HFF-Myc (cell line): ENCODE measurements at places on chromosomes 12 and 14.

- DNase-seq: no peak
These were observed 9.2 kb upstream of the ADAM21 start for GRCh38 chr14:70442750-70443149.

DNA sequence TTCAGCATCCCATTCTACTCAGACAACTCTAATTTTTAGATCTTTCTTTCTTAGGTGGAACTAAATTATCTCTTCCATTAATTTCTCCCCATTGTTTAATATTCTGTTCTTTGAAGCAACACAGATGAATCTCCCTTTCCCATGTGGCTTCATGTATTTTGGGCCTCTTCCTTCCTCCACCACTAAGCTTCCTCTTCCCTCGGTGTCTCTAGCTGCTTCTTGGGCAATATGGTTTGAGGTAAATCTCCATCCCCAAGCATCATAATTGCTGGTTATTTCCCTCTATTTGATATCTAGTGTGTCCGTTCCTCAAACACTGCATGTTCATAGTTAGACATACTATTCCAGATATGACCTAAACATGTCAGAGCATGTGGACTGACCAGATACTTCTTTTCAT is 119.2 kb downstream of the PELI2 start:
- no peak for DNase-seq

- DNase-seq: no peak
These were observed 1.2 kb upstream of the SIVA1 start for GRCh38 chr14:104751539-104752422.

DNA sequence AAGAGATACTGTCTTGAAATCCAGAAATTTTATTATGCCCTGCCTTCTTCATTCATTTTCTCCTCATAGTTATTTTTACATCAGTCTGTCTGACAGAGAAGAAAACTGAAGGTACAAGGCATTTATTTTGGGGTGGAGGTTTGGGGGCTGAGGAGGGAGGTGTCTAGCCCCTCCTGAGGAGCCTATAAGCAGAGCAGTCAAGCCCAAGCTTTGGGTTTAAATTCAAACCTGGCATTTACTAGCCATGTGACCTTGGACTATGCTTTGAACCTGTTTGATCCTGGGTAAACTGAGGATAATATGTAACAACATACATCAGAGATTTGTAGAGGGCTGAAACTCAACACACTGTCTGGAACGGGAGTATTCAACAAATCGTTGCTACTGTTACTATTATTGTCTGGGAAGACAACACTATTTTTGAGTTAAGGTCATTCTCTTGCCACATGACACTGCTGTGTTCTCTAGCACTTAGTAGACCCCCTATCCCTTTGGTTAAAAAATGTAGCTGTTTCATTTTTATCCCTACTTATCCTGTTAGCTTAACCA is 66.1 kb upstream of the STRN3 start:
- DNase-seq: no peak

GRCh38 chr14:89267163-89267562 is 149.9 kb downstream of the FOXN3 start:
- DNase-seq: no peak

DNA sequence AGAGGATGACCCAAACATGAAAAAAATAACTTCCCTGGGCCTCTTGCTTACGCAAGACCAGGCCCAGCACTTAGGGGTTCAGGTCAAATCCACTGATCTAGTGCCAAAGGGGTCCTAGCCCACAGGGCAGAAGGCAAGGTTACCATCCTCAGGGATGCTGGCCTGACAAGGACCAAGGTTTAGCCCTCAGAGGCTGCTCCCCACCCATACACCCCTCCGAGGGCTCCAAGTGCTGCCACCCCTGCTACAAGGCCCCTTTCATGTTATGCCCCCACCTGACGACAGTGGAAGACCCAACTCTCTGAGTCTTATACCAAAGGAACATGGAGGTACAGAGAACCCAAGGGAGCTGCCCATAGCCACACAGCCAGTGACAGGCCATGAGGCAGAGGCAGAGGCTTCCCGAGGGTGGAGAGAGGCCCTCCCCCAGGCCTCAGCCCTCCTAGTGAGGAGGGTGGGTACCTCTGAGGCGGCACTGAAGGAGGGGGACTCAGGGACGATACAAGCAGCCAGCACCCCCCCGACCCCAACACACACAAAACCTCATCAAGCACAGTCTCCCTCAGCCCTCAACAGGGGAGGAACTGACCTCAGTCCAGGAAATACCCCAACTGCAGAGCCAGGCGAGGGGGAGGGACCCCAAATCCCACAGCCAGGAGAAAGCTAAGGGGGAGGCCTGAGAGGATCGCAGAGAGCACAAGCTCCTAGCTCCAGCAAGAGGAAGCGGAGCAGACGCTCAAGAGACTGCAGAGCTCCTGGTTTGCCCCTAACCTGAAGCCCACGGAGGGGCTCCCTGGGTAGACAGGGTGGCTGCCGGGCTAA is 37.0 kb downstream of the ANAPC7 start:
- DNase-seq: no peak

DNA sequence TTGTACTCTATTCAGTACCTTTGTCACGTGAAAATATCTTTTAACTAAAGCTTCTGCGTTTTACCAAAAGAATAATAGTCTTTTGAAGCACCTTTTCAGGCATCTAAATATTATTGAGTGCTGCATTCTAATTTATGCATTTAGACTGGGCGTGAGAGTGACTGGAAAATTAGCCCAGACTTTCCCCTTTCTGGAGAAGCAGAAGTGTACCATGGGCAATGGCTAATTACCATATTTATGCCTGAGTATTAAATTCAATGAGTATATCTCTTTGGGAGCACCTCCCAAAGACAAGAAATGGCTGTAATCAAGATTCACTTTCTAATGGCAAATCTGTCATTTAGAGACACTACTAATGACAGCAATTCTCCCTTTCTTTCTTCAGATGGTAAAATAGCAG is 174.9 kb downstream of the LRRK2 start:
- DNase-seq: no peak

- no peak for DNase-seq
These were observed 22.3 kb downstream of the PPM1H start for GRCh38 chr12:62912644-62913043.

GRCh38 chr12:122190842-122191668 is 8.1 kb downstream of the LRRC43 start:
- no peak for DNase-seq

DNA sequence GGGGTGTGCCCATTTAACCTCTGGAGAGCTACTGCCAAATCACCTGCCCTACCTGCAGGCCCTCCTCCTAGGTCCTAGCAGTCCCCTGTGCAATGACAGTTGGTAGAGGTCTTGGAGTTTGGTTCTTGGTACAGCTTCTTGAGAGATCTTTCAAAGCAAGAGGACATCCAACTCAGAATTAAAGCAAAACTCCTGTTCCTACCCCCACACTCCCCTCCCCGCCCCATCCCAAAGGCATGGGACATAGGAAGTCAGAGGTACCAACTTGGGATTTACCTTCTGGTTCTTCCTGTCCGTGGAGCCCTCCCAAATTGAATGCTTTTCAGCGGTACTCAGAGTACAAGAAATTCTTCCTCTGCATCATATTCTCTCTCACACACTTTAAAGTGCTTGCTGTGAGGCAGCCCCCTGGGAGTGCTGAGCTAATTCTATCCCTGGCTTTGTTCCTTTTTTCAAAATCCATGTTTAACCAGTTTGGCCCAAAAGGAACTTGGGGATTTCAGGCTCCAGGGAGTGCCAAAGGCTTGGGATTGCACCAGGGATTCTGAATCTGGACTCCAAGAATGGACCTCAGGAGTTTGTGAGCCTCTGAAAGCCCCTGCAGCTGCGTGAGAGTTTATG is 40.8 kb downstream of the GALNT16 start:
- DNase-seq: no peak

DNA sequence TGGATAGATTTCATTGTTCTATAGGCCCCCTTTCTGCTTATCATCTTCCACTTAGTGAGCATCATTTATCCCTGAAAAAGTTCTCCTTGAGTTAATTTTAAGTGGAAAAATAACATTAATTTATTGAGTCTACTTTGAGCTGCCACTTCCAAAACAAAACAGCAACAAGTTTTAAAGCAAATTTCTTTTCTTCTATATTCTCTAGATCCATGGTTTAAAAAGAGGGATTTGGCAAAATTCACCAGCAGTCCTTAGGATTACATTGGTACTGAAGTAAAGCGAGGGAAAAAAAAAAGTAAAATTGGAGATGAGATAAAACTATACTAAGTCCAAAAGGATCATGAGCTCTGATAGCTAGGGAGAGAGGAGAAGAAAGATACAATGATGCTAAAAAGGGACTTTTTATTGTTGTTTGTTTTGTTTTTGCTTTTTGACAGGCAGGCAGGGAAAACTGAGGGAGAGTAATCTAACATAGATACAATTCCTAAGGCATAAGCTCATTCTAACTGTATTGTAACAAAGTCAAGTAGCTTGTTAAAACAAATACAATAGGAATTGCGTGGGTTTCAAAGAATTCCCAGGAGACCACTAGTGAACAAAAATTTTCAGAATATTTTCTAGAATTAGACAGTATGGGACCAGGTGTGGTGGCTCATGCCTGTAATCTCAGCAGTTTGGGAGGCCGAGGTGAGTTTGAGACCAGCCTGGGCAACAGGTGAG is 19.2 kb upstream of the PLEKHA5 start:
- no peak for DNase-seq

- DNase-seq: no peak
These were observed 72.2 kb upstream of the BCL11B start for GRCh38 chr14:99344051-99344758.

DNA sequence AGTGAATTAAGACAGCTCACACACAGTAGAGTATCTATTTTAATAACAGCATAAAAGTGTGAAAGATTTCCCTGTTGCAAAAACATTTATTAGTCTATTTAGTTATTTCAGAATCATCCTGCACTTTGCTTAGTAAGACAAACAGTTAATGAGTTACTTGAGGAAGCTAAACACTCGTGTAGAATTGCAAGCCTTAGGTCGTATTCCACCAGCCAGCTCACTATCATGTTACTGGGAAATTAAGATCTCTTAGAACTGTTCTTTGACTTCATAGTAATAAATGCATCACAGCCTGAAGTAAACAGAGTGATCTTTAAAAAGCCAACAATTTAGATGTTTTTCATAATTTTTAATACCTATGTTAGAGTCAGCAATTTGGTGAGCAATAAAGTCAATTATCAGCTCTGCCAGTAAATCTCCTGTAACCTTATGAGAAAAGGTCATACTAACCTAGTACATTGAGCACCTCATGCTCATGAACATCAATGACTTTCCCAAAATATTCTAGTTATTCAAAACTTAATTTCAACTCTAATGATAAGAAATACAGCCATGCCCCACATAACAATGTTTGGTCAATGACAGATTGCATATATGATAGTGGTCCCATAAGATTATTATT is 26.7 kb upstream of the ETNK1 start:
- DNase-seq: no peak

- DNase-seq: no peak
These were observed 281.3 kb downstream of the TMEM132D start for GRCh38 chr12:129622566-129622965.

GRCh38 chr14:49367696-49368095 is 218.5 kb downstream of the RPS29 start:
- no peak for DNase-seq

DNA sequence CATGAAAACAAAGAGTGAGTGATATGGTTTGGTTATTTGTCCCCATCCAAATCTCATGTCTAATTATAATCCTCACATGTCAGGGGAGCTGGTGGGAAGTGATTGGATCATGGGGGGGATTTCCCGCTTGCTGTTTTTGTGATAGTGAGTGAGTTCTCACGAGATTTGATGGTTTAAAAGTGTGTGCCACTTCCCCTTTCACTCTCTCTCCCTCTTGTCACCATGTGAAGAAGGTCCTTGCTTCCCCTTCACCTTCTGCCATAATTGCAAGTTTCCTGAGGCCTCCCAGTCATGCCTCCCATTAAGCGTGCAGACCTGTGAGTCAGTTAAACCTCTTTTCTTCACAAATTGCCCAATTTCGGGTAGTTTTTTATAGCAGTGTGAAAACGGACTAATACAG is 2.1 kb upstream of the ATXN7L3B start:
- DNase-seq: no peak

DNA sequence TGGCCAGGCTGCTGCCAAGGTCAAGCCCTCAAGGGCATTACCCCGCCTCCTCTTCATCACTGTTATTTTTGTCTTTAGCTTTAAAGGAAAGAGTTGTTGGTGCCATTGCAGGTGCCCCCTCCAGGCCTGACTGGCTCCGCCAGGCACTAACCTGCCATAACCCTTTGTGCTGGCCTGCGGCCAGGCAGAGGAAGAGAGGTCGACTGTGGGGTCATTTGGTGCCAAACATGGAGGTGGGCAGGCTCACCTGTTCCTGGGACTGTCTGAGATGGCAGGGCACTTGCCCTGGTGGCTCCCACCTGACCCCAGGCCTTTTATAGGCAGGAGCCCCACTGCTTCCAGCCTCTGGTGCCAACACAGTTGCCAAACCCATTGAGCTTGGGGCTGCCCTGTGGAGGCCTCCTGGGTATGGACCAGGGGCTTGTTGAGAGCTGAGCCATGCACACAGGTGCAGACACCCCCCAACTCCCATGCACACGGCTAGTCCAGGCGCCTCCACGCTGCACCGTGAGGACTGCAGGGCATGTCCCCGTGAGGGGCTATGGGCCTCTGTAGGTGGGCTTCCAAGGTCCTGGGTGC is 29.4 kb upstream of the PLD4 start:
- DNase-seq: no peak

- no peak for DNase-seq
These were observed 76.3 kb downstream of the CDK17 start for GRCh38 chr12:96323906-96324305.

DNA sequence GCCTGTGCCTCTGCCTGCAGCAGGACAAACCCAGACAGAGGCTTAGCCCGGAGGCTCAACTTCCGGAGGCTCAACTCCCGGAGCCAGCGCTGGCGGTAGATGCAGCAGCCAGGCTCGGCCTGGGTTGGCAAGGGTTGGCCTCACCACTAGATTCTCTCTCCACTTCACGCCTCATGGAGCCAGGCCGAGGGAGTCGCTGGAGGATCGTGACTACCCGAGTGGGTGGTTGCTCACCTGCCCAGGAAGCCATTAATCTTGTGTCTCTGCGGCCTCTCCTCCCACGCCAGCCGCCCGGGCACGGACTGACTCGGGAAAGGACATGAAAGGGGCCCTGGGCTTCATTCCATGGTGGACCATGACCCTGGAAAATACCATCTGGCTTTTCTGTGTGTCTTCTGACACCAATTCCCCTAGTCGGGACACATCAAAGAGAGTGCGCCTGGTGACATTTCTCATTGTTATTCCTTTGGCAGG is 20.8 kb downstream of the ESRRB start:
- DNase-seq: no peak

GRCh38 chr14:41285186-41285748 is 321.4 kb upstream of the LRFN5 start:
- peak; percentile 17 for DNase-seq

DNA sequence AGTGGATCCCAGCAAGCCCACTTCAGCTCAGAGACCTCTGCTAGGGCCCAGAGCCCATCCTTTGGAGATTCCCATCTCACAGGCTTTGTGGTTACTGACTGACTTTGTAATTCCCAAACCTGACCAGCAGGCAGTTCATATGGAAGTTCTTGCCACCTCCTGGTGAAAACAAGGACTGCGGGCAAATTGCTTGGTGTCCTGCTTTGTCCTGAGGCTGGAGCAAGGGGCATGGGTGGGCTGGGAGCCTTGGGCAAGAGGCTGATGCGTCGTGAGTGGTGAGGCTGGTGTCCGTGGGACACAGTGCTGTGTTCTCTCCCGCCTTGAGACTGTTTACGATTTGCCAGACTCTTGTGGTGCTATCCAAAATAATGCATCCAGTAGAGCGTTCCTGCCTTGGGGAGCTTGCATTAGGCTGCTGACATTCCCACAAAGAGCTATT is 91.0 kb downstream of the LRRC74A start:
- DNase-seq: no peak

- no peak for DNase-seq
These were observed 7.2 kb downstream of the CYP46A1 start for GRCh38 chr14:99691111-99691885.

- DNase-seq: peak; percentile 49
These were observed 1598.4 kb upstream of the TMEM132C start for GRCh38 chr12:126668538-126668937.
